ENCODE measurements at places on chromosomes 3 and 15.

GRCh38 chr3:98954791-98955604 is 53.5 kb upstream of the DCBLD2 start:
- DNase-seq, result no peak

DNA sequence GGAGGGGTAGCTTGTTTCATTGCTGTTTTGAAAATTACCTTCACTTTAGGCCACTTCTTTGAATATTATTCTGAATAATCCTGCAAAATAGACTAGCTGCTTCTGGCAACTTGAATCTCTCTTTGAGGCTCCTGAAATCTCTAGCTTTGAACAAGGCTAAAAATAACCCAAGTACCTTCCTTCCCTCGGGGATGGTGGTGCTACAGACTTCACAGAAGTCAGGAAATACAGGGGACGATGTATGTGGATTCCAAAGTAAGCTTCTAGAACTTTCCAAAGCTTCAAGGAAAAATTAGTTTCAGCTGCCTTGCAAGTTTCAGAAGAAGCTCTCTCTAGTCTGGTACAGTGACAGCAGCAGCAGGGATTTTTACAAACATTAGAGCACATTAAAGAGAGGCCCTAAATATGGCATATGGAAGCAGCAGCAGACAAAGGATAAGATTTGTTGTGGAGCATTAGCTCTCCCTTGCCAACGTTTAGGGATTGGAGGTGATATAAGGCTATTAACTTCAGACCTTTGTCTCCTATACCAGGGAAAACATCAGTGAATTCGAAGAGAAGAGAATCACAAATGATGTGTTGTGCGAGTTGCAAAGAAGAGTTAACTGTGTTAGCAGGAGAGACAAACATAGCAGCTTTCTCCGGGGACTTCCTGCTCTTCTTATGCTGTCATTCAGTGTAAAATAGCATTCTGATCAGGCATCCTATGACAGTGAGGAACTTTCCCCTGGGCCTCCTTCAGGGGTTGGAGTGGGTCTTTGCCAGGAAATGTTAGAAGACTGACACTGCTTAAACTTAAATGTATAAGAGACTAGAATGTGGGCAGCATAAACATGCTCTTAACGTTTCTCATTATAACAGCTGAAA is 783.0 kb upstream of the ARPP21 start:
- DNase-seq, result no peak

DNA sequence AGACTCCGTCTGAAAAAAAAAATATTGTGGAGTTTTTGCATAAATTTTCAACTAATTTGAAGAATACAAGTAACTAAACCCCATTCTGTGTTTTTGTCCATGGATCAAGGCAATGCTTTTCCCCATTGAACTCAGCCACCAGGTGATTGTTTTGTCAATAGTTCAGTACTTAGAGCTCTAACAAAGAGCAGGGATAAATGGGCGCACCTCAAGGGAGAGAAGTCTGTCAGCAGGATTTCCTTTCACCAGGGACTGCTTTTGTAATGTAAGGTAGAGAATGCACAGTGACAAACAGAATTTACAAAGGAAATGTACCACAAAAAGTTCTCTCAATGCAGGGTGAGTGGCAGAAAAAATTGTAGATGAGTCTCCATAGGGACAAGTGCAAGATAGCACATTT is 10.8 kb upstream of the ATP13A5 start:
- no peak for DNase-seq

DNA sequence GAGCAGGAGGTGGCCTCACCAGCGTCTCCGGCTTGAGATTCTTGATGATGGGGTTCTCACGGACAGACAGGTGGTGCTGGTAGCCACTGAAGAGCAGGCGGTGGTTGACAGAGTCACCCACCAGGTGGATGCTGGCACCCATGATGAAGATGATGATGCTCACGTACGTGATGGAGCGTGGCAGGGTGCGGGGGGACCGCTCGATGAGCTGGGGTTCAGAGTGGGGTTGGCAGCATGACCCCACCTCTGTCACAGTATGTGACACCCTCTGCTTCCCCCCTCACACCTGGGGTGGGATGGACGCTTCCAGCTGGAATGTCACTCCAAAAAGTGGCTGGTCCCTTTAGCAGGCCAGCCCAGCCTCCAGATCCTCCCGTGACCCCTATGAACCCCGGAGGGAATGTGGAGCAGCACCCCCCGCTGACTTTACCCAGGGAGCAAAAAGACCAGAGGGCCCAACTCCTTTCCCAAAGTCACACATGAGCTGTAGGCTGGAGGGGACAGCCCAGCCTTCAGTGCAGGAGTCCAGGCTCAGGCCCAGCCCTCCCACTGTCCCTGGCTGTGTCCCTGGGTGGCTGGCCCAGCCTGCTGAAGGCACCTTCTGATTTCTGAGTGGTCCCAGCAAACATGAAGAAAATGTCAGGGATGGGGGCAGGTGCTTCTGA is 6.7 kb upstream of the CALML4 start:
- no peak for DNase-seq

DNA sequence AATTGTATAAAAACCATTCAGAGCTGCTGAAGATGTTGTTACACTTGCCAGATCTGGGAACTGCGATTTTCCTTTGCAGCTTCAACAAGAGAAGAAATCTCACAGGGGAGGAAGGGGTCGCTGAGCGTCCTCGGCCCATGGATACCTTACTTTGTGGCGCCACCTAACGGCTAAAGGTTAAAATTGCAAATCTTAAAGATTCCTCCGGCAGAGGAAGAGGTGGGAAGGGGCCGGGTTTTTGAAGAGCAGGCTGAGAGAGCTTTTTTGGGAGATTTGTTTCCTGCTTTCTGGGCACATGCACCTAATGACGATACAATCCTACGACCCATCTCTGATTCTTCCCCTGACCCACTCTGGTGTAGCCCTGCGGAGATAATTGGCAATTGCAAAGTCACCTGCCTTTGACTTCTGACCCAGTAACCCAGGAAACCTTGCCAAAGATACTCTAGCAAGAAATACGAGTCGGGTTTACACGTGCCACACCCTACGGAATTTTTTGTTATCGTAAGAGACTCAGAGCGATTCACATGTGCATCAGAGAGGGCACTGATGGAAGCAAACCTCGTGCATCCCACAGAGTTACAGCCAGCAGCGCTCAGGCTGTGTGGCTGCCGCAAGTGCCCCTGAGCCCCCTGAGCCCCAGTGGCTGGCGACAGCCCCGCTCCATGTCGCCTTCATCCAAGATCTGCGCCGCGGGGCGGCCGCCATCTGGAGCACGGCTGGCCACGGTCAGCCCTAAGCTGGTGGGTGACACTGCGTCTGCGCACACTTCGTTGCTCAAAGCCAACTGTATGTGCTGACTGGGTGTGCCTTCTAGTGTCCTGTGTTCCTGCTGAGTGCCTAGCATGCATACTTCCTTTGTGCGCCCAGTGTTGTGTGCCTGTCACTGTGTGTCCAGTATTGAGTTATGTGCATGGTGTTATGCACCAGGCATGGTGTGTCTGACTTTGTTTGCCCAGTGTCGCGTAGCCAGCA is 55.2 kb upstream of the CHRNA7 start:
- peak; percentile 15 for DNase-seq

- no peak for DNase-seq
Observed at GRCh38 chr3:70822669-70823068, 510.2 kb upstream of the MDFIC2 start.

GRCh38 chr3:21357241-21357640 is 393.8 kb downstream of the ZNF385D start:
- DNase-seq, result no peak

DNA sequence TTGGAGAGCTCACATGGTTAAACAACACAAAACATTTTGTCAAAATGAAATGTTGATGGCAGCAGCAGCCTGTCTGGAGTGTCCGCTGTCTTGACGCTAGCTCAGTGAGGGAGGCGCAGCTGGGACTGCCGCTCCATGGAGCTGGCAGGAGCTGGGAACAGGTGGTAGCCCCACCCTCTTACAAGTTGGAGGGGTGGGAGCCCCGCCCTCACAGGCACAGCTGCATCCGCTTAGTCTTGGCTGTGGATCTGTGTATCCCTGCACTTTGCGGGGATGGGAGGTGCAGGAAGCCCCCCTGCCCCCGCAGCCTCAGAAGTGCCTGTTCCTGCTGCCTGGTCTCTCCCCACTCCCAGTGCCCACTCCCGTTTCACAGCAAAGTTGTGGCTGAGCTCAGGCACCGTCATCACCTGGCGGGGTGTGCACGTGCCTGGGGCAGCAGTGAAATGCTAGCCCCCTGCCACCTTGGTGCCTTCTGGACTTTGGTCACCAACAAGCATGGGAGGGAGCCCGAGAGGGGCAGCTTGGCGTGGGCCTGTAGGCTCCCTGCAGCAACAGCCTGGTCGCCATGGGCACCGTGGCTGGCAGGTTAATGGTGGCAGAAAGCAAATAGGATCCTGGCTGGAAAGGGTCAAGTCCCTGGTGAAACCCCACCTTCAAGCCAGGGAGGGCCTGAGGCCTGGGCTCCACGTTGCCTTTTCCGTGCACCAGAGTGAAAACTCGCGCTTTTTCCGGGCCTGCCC is 53.8 kb upstream of the CADM2 start:
- no peak for DNase-seq

DNA sequence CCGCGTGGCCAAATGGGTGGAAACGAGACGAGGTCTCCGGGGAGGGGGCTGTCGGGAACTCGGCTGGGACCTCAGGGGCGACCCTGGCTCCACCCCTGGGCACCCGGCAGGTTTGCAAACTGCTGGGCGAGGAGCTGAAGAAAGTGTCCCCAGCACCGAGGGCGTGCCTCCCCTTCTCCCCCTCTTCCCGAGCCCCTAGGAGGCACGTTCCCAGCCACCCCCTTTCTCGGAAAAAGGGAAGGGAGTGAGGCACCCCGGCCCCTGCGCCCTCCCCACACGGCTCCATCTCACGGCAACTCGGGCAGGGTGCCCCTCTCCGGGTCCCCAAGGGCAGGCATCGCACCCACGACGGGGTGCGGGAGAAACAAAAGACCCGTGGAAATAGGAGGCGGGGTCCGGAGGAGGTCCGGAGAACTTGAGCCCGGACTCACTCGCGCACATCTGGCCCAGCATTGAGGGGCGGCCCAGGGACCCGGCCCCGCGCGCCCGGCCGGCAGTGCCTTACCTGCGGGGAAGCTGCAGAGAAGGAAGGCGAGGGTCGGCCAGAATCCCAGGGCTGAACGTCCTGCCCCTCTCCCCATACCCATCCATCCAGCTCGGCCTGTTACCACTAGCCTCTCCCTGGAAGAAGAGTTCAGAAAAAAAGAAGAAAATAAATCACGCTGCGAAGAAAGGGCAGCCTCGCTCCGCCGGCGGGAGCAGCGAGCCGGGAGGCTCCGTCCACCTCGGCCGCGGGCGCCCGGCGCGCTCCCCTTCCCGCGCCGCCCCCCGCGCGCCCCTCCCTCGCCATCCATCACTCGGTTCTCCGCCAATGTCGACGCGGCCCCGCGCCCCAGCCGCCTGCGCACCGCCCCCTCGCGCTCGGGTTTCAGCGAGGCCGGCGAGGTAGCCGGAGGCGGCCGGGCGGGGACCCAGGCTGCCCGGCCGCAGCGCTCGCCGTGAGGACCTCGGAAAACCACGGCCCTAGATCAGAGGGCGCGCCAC is 16.3 kb downstream of the RGMA start:
- no peak for DNase-seq
